ENCODE measurements at places on chromosomes 12 and 14. TPM values are rescaled to one million over a fixed set of nuclear protein-coding genes. Genes with fewer than 3 reads are reported as not detected.
A peak's percentile ranks its signal among the peaks of the same experiment; 100 is the strongest.

The CLEC2D gene
- total RNA-seq = 6.9 TPM

The GPR137C gene
- 0.98 TPM for total RNA-seq

The BIN2 gene
- 2.1 TPM for total RNA-seq

The BMP4 gene
- total RNA-seq = 7.8 TPM

GRCh38 chr14:95299271-95299670, 20.4 kb downstream of the CLMN start:
- no peak for DNase-seq
- H3K27me3 ChIP-seq = no peaks in the 10 kb centered on the region
- no peak overlapping the region for H3K4me3 ChIP-seq
- H3K27ac ChIP-seq = no peak overlapping the region
- H3K4me1 ChIP-seq = no peaks in the 10 kb centered on the region

DNA sequence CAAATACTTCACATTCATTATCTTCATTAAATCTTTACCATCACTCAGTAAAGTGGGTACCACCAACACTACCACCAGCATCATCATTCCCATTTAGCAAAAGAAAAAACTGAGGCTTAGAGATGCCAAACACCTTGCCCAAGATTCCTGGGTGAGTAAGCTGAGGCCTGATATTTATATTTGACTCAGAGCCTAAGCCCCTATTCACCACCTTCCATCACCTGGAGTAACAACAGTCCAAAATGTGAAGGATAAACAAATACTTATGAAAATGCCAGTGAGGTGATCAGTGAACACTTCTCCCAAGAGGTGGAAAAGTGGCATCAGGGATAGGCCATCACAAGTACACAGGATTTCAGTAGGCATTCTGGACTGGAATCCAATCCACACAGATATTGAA, 3.7 kb downstream of the SLC38A1 start:
- H3K36me3 ChIP-seq = no peaks in the 10 kb centered on the region
- peaks cover 57% of the 10 kb centered on the region for H3K4me1 ChIP-seq
- no peaks in the 10 kb centered on the region for H3K27me3 ChIP-seq
- H3K27ac ChIP-seq = peak overlapping the region; percentile 87
- H3K4me3 ChIP-seq = no peak overlapping the region

DNA sequence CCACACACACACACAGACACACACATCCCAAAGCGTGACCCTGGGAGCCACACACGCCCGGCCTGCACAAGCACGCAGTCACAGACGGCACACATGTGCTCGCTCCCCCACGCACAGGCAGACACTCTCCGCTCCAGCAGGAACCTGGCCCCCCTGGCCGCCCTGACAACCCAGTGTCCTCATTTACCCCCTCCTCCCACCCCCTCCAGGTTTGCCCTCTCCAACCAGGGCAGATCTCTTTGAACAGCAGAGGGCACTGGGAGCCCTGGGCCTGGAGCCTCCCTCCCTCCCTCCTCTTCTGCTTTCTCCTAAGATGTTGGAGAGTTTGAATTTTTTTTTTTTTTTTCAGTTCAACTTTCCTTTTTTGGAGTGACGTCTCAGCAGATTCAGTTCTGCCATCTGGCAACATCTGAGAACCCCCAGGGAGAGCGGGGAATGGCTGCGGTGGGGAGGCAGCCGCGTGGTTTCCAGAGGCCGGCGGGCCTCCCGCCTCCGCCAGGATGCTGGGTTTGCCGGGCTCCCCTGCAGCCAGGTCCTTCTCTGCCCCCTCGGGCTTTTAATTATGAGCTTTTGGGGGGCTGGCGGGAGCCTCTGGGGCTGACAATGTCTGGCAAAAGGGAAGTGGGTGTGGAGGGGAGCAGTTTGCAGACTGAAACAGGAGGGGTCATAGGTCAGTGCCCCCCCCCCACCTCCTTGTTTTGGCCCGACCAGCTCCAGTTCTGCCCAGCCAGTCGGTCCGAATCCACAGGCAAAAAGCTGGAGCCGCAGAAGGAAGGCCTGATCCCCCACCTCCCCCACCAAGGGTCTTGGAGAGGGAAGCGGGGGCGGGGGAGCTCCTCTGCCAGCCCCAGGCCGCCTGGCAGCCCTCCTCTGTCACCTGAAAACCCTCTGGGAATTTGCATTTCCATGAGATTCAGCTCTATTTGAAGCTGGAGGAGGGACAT, 1.3 kb upstream of the NCOR2 start:
- H3K27ac ChIP-seq = peak overlapping the region; percentile 90
- H3K4me3 ChIP-seq = no peak overlapping the region
- no peaks in the 10 kb centered on the region for H3K27me3 ChIP-seq
- no peaks in the 10 kb centered on the region for H3K36me3 ChIP-seq

- H3K27ac ChIP-seq = no peak overlapping the region
- no peak overlapping the region for H3K4me3 ChIP-seq
- H3K27me3 ChIP-seq = no peaks in the 10 kb centered on the region
- DNase-seq = no peak
- peaks cover 2% of the 10 kb centered on the region for H3K36me3 ChIP-seq
These were observed 24.2 kb downstream of the CCDC92 start for GRCh38 chr12:123948401-123948795.

DNA sequence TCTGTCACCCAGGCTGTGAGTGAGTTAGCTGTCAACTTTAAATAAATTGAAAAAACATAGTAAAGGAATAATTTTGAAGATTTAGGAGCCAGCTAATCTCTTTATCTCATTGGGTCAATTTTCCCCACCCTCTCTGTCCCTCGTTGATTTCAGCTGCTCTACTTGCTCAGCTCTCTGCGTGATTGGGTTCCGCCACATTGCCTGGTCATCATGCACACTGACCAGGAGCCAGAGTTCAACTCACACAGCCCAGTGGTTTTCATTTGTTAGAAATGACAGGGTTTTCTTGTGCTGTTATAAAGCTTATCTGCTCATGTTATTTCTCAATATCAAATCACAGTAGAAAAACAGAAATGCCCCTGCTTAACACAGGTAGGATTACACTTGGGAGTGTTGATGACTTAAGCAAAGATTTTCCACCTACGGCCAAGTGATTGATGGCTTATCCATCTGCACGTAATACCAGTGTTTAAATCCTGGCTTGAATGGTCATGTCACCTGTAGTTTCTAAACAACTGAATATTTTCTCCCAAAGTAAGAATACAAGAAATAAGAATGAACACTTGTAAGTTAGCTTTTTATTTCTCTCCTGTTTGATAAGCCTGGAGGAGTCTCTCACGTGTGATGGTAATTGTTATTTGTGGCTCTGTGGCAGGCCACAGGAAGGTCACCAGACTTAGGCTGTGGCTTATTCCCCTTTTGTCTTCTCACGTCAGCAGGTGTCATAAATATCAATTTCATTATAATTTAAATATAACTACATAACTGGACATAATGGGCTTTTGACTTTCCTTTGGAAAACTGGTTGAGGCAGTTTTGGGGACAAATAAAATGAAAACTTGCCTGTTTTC, 367.2 kb upstream of the DDHD1 start:
- H3K27ac ChIP-seq = no peak overlapping the region
- no peaks in the 10 kb centered on the region for H3K27me3 ChIP-seq
- H3K4me3 ChIP-seq = no peak overlapping the region
- no peak for DNase-seq

GRCh38 chr12:9331218-9331626, 123.0 kb upstream of the PZP start:
- no peak overlapping the region for H3K27ac ChIP-seq
- DNase-seq = peak; percentile 69
- H3K36me3 ChIP-seq = no peaks in the 10 kb centered on the region
- no peaks in the 10 kb centered on the region for H3K27me3 ChIP-seq

GRCh38 chr12:60071759-60072191, 475.9 kb downstream of the SLC16A7 start:
- H3K27ac ChIP-seq = no peak overlapping the region
- no peaks in the 10 kb centered on the region for H3K27me3 ChIP-seq
- H3K36me3 ChIP-seq = no peaks in the 10 kb centered on the region
- H3K4me3 ChIP-seq = no peak overlapping the region
- H3K4me1 ChIP-seq = no peaks in the 10 kb centered on the region

GRCh38 chr12:113274848-113275247, 53.6 kb downstream of the TPCN1 start:
- no peak for DNase-seq
- peaks cover 70% of the 10 kb centered on the region for H3K36me3 ChIP-seq
- peak overlapping the region; percentile 61 for H3K27ac ChIP-seq
- H3K4me1 ChIP-seq = peaks cover 36% of the 10 kb centered on the region
- H3K27me3 ChIP-seq = no peaks in the 10 kb centered on the region

DNA sequence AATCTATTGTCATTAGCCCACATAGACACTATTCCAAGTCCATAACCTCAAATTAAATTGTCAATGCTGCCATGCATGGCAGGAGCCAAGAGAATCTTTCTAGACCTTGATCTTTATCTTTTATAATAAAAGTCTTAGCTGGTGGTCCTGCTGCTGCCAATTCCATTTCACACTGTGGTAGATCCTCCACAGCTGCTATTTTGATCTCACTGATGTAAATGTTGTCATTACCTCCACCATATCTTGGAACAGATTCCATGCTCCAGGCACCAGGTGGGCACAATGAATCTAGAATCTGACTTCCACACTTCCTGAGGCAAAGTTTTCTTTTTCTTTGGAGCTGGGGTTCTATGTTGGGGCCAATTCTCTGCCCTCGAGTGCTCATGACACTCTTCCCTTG, 161.2 kb downstream of the TMTC3 start:
- DNase-seq = no peak
- no peaks in the 10 kb centered on the region for H3K36me3 ChIP-seq
- H3K27ac ChIP-seq = no peak overlapping the region
- H3K4me3 ChIP-seq = no peak overlapping the region
- H3K27me3 ChIP-seq = no peaks in the 10 kb centered on the region

- no peaks in the 10 kb centered on the region for H3K27me3 ChIP-seq
- H3K4me3 ChIP-seq = no peak overlapping the region
- no peaks in the 10 kb centered on the region for H3K4me1 ChIP-seq
- no peak for DNase-seq
- H3K36me3 ChIP-seq = no peaks in the 10 kb centered on the region
- H3K27ac ChIP-seq = no peak overlapping the region
These were observed 771.7 kb upstream of the TMEM132C start for GRCh38 chr12:127494961-127495915.

DNA sequence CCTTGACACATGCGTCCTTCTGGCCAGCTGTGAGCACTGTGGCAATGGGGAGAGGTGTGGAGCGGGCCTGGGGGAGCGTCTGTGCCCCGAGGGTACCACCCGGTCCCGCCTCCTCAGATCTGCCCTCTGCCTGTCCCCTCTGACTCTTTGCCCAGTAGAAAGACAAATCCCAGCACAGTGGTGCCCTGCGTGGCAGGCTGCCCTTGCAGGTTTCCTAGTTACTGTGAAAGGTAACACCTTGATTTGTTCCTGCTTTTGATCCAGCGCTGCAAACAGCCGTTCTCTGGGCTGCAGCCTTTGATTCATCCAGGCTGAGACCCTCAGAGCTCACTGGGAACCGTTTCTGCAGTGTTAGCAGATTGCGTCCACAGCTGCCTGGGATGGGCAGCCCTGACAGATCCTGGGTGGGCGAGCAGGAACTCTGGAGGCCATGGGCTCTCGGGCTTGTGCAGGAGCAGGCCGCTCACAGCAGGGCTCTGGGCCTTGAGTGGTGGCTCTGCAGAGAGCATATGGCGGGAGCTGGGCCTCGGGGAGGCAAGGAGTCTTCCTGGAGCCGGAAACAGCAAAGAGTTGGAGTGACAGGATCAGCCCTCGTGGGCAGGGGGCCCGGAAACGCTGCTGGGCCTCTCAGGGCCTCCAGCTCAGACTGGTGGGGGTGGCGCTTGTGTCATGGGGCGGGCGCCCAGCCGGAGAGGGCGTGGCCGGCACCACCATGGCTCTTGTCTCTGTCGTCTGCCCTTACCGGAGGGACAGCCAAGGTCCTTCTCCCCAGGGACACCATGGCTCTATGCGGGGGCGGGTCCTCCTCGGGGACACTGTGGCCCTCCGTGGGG, 16.6 kb downstream of the FBRSL1 start:
- H3K4me3 ChIP-seq = peak overlapping the region; percentile 30
- H3K36me3 ChIP-seq = peaks cover 24% of the 10 kb centered on the region
- peak overlapping the region; percentile 85 for H3K27ac ChIP-seq
- peak; percentile 89 for DNase-seq

GRCh38 chr14:76699209-76699938, 61.9 kb upstream of the VASH1 start:
- no peaks in the 10 kb centered on the region for H3K27me3 ChIP-seq
- no peaks in the 10 kb centered on the region for H3K4me1 ChIP-seq
- H3K4me3 ChIP-seq = no peak overlapping the region
- no peak overlapping the region for H3K27ac ChIP-seq

DNA sequence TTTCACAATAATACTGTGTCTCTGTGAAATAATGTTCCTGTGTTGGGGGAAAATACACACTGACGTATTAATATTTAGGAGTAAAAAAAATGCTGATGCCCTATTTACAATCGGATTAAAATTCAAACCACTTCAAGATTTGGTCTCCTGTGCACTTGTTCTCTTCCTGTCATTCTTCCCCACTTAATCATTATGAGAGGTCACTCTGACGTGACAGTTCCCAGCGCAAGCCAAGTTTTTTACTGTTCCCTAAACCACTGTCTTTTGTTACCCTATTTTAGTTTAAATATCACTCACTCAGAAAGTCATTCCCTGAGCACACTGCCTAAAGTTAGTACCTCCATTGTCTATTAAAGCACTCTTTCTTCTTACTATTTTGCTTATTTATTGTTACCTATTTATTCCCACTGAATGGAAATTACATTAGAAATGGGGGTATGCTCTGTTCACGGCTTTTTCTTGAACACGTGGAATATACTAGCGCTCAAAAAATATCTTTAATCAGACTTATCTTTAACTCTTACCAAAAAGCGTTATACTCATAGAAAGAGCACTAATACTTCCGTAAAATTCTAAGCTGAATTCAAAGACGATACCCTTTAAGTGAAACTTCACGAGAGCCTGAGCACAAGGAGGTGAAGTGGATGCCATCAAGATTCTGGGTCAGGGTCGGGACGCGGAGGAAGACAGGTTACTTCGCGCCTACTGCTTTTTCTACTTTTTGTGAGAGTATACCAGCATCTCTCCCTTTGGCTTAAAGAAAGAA, 670 bp upstream of the PSMA3 start:
- peak overlapping the region; percentile 95 for H3K27ac ChIP-seq
- DNase-seq = no peak
- H3K27me3 ChIP-seq = no peaks in the 10 kb centered on the region
- H3K4me3 ChIP-seq = peak overlapping the region; percentile 76
- peaks cover 3% of the 10 kb centered on the region for H3K36me3 ChIP-seq

GRCh38 chr12:31021181-31021580, 52.5 kb upstream of the DDX11 start:
- H3K27ac ChIP-seq = no peak overlapping the region
- no peaks in the 10 kb centered on the region for H3K4me1 ChIP-seq
- no peak for DNase-seq

DNA sequence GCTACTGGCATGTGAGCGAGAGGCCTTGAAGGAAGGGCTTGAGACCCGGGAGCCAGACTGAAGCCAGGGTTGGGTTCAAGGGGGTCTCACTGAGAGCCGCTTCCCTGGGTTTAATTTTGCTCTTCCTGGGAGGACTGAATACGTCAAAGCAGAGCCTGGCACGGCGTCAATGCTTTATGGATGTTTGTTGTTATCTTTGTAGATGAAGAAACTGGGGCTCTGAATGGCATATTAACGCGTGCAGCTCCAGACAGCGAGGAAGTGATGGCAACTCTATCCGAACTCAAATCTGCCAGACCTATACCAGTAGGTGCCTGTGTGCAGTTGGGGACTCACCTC, 152.8 kb upstream of the PARP11 start:
- H3K4me1 ChIP-seq = no peaks in the 10 kb centered on the region
- no peaks in the 10 kb centered on the region for H3K36me3 ChIP-seq
- no peak overlapping the region for H3K27ac ChIP-seq
- H3K4me3 ChIP-seq = no peak overlapping the region

- no peak overlapping the region for H3K4me3 ChIP-seq
- no peaks in the 10 kb centered on the region for H3K4me1 ChIP-seq
- no peaks in the 10 kb centered on the region for H3K27me3 ChIP-seq
- peak; percentile 53 for DNase-seq
- no peaks in the 10 kb centered on the region for H3K36me3 ChIP-seq
- no peak overlapping the region for H3K27ac ChIP-seq
These were observed 140.1 kb upstream of the HIF1A start for GRCh38 chr14:61555056-61555838.

Data from right atrium auricular region (tissue), 2 donors.